ENCODE measurements at places on chromosomes 2 and 18. TPM values are rescaled to one million over a fixed set of nuclear protein-coding genes. Genes with fewer than 3 reads are reported as not detected.

GRCh38 chr2:6072768-6073167 is 380.6 kb downstream of the SOX11 start:
- no peak for DNase-seq

DNA sequence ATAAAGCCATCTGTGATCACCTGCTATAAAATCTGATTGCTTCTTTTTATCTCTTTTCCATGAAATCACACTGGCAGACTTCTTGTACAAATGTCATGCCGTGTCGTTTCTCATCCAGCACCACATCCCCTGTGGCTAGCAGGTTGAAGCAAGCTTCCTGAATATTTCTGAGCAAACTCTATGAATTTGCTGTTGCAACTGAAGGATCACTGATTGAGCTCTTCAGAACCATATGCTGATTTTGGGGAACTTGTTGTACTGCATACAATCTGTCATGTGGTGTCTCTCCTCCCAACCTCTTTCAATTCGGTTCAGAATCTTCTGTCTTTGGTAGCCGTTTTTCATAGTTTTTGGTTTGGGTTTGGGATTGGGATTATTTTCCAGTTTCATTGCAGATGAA is 57.7 kb upstream of the RBMS1 start:
- DNase-seq, result no peak

TLX2 gene
- not detected for total RNA-seq

DYNC1I2 gene
- 72.8 TPM for total RNA-seq

TDRD15 gene
- not detected for total RNA-seq

GPC1 gene
- 88.7 TPM for total RNA-seq

GRCh38 chr2:238655198-238655860 is 192.6 kb upstream of the TWIST2 start:
- DNase-seq, result no peak

ANKRD30BL gene
- not detected for total RNA-seq

DNA sequence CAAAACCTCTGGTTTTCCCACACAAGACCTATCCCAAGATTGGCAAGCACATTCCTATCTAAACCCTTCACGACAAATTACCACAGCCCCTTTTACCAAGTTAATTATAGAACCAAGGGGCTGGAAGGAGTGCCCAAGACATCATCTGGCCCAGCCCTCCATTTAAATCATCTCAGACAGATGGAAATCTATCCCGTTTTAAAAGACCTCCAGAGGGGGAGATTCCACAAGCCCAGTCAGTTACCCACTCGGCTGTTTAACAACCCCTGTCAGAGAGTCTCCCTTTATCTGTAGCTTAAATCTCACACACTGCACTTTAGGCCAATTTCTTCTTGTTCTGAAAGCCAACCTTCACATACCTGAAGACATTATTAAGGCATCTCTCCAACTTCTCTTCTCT is 179.1 kb upstream of the MEIS1 start:
- no peak for DNase-seq

CERKL gene
- total RNA-seq, result 0.87 TPM

REG3G gene
- total RNA-seq, result not detected

DNA sequence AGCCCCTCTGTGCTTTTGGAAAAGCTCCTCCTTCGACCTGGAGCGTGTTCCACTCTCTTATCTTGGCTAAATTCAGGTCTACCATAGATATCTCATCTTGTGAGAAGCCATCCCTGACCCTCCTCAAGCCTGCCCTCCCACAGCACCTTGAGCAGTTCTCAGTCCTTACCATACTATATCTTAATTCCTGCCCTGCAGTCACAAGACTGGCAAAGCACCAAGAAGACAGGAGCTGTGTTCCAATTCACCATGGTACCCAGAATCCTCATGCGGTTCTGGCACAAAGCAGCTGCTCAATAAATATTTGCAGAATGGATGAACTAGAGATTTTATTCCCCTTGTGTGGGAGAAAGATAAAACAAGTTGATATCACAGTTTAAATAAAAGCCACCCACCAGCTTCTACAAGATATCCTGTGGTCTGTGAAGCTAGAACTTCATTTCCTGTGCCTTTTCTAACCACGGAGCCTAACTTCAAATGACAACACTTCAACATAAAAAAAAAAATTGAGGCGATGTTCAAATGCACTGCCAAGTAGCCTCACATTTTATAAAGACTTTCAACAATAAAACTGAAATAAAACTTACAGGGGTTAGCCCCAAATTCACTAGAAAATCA is 19.5 kb downstream of the MARCHF4 start:
- DNase-seq, result no peak

DNA sequence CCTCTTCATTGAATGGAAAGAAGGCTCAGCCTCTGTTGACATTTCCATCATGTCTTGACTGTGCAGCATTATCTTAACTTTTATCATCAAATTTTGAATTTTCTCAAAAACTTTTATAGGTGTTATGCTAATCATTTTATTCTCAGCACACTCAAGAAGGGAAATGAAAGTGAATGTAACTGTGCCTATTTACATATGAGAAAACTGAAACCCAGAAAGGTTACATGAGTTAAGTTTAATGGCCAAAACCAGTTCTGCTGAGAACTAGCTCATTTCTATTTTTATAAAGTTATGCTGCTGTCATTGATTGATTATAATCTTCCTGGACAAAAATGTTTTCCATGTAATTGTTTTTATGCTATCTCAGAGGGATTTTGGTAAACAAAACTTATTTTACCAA is 618.8 kb upstream of the NRXN1 start:
- DNase-seq, result no peak
